ACHN (cell line): ENCODE measurements at places on chromosomes 2 and 18.

DNA sequence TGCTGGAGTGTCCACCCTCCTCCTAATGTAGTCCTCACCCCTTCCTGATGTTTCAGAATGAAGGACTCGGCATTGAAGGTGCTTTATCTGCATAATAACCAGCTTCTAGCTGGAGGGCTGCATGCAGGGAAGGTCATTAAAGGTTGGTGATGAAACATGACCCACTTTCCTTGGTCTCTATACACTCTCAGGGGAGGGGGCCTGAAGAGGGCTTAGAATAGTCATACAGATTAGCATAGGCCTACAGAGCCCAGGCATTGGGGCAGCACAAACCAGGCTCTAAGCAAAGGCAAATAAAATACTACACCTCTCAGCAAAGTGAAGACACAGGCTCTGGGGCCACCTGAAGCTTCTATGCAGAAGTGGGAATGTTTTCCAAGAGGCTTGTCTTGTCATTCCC is 1.8 kb downstream of the IL36RN start:
- DNase-seq: no peak

DNA sequence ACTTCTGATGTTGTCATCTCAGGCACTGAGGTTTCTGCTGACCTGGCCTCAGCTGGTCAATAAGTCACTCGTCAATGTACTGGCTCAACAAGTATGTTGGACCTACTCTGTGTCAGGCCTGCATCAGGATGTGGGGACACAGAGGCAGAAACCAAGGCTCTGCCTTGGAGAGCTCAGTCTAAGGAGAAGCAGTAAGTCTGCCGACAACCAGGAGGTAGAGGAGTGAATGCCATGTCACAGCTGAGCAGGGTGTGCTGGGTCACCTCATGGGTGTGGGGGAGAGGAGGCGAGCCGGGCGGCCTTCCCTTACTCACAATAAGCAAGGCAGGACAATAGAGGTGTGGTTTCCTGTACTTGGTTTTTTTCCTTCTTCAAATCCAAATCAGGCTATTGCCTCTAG is 75.8 kb downstream of the COLEC12 start:
- no peak for DNase-seq

- DNase-seq: no peak
These were observed 37.5 kb downstream of the SNED1 start for GRCh38 chr2:241035818-241036396.

DNA sequence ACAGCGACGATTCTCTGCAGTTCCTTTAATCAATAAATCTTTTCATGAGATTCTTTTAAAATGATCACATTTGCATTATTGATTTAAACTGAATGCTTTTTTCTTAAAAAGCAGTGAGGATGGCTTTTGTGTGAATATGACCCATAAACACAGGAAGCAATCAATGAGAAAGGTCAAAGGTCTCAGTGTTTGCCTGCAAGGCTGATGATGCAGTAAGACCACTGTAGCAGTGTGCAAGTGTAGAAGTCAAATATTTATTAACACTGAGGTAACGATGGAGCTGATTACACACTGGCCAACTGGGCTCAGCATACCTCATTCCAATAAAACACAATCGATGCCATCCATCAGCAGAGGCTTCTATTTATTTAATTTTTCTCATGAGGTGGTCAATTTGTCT is 633.5 kb downstream of the DCDC2C start:
- no peak for DNase-seq

- DNase-seq: no peak
These were observed 17.8 kb downstream of the PDCL3 start for GRCh38 chr2:100580367-100581276.

- no peak for DNase-seq
These were observed 22.3 kb upstream of the RAB10 start for GRCh38 chr2:26011609-26011989.

GRCh38 chr2:194319222-194319992 is 1337.6 kb upstream of the SLC39A10 start:
- DNase-seq: peak; percentile 4

DNA sequence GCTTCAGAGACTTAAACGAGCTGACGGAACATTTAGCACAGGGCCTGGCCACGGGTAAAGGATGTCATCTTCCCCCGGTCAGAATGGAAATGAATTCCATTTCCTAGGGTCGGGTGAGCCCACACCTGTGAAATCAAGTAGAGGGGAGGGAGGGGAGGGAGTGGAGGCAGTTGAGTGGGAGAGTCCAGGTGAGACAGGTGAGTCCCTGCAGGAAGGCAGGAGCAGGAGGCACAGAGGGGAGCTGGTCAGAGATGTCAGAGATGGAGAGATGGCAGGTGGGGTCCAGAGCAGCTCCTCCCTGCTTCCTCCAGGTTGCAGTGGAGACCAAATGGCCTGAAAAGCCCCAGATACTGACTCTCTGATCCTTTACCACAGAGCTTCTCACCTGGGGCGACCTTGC is 55.2 kb downstream of the SH3BP4 start:
- DNase-seq: no peak

DNA sequence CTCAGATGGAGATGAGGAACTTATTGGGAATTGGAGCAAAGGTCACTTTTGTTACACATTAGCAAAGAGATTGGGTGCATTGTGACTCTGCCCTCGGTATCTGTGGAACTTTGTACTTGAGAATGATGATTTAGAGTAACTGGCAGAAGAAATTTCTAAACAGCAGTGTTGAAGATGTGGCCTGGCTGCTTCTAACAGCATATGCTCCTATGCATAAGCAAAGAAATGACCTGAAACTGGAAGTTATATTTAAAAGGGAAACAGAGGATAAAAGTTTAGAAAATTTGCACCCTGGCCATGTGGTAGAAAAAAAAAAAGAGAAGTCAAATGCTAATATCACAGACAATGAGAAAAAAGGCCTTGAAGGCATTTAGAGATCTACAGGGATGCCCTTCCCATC is 256.8 kb upstream of the ZC3H15 start:
- DNase-seq: no peak

GRCh38 chr2:172047566-172048507 is 37.5 kb upstream of the DLX1 start:
- DNase-seq: no peak

DNA sequence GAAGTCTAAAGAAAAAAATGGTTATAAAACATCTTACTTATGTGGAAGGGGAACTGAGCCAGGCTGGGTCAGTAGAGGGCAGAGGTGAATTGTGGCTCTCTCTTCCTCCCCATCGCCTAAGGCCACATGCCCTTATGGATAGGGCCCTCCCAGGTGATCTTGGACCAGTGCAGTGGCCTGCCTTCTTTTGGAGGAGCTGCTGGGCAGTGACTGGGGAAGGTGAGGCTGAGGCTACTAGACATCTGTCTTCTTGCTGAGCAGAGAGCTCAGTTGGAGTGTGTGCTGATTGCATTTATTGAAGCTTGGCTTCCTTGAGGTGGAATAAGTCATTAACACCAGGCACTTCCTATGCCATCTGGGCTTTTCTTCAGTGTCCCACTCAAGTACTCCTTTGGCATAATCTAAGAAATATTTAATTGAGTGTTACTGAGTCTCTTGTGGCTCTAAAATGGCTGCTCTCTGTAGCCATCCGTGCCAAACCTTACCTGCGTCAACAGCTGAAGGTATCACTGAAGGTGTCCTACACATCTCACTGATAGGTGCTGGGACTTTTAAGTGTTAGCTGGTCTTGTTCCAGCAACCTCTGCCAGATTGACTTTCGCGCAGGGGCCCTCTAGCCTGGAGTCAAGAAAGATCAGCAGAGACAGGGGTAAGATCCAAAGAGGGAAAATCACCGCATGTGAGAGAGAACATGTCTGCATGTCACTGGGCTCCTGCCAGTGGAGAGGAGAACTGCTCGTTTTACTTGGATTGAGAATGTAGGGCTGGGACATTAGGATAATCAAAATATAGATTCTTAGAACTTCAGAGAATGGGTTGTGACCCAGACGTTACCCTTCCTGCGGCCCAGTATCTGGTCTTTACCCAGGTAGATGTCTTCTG is 256.1 kb downstream of the LTBP1 start:
- no peak for DNase-seq

GRCh38 chr2:221443645-221444044 is 128.5 kb downstream of the EPHA4 start:
- no peak for DNase-seq

DNA sequence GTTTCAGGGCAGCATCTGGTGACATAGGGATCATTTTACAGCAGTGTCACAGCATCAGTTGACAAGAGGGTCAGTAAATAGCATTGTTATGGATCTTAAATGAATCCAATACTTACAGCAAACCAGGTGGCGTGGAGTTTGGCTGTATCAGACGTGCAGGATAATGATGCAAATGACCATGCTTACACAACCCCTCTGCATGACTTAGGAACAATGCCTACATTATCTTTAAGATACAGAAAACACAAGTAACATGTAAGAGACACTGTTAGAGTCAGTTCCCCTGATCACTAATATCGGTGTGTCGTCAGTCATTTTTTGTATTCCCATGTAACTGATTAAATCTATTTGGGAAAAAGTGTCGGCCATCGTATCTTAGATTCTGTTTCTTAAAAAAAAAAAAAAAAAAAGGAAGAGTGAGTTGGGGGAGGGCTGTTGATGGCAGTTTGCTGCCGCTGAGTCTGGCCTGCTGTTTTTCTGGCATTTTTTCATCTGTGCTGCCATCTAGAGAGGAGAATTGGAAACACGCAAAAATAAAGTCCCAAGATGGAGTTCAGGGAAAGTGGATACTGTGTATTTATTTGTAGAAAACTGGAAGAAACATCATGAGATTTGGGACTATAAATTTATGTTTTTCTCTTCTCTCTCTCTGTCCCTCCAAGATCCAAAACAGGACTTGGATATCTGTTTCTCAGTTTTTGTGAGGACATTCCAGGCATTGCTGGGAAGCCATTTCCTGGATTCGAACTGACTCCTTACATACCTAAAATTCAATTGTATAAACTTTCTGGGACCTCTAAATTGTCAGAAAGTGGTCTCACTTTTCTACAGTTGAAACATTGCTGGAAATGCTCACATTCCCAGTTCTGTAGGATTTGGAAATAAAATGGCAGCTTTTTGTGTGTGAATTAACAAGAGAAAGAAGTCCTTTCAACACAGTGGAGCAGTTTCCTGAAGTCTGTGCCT is 60.3 kb upstream of the AGPS start:
- DNase-seq: peak; percentile 85

GRCh38 chr18:69814861-69815385 is 132.8 kb downstream of the CD226 start:
- no peak for DNase-seq

GRCh38 chr2:76998704-76999103 is 523.5 kb downstream of the LRRTM4 start:
- DNase-seq: no peak

DNA sequence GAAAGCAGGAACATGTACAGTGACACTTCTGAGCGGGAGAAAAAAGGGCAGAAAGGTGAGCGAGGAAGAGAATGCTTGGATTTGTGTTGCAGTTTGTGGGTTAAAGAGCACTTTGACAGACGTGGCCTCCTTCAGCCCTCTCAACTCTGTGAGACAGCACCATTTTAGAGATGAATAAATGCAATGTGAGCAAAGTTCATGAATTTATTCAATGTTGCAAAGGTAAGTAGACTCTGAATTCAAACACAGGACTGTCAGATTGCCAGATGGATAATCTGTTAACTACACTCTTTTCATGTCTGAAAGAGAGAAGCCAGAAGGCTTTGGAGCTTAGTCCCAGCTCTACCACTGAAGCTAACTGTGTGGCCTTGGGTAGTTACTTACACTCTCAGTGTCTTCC is 47.7 kb downstream of the BOD1L2 start:
- DNase-seq: no peak
